ENCODE measurements at places on chromosomes 3 and 15.

- DNase-seq = no peak
Measured at GRCh38 chr3:139518306-139518705, 21.2 kb downstream of the RBP1 start.

GRCh38 chr3:193897288-193897687, 238.7 kb upstream of the HES1 start:
- DNase-seq = peak; percentile 22

GRCh38 chr15:31523655-31524049, 197.0 kb downstream of the KLF13 start:
- DNase-seq = no peak

DNA sequence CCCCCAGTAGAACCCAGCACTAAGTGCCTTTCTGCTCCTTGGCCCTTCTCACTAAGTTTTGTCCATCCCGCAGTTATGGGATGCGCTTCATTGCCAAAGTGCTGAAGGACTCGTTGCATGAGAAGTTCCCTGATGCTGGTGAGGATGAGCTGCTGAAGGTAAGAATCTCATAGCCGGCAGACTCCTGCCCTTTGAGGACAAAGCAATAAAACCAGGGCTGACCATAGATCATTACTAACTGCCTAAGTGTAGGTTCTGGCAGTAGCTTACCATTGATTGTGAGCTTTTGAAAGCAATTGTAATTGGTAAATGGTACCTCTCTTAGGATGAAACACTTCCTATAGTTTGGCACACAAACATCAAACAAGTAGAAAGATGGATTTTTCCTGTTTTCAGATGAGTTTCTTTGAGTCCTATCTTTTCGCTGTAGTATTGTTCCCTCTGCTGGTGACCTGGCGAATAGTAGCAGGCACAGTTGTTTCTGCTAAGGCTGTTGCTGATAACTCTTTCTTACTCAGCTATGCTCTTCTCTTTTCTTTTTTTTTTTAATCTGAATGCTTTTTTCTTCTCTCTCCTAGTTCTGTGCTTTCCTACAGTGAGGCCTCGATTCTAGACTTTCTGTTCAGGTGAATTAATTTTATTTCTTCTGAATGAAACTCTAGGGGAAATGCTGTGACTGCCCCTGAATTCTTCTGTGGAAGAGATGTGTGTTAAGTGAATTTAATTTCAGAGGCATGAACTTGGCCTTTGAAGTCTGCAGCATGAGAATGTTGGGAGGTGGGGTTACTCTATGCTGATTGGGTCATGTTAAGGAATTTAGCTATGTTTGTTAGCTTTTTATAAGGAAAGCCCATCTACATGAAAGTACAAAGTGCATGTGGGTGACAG, 47.4 kb upstream of the CRTC3 start:
- peak; percentile 66 for DNase-seq

DNA sequence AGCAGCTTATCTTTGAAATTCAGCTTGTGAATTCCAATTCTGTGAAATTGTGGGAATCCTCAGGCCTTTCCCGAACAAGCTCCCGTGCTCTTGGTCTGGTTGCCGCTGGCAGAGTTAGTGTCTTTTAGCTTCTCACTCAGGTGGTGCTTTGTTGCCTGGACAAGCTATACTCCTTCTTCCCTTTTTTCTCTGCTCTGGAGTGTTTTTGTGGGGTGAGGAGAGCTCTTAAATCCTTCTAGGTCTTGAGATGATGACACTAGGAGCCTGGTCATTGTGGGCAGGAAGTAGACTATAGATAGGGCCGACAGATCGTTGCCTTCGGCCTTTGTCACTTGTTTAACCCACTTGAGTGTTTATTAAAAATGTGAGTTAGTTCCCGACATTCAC, 93.8 kb downstream of the SLCO3A1 start:
- DNase-seq = no peak

DNA sequence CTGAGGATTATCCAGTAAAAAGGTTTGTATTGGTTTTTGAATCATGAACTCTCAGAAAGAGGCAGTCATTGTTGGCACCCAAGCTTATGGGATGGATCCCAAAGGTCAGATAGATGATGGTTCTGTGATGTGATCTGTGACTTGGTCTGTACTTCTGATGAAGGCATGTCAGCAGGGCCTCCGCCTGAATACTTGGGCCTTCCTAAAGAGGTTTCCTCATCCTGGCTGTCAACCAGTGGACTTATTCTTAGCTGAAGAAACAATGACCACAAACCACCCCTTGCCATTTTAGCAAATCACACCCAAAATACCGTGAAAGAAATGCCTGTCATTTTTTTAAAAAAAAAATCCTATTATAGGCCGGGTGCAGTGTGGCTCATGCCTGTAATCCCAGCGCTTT, 48.2 kb upstream of the SLC9A9 start:
- DNase-seq = no peak

GRCh38 chr3:55246033-55246432, 241.1 kb downstream of the WNT5A start:
- peak; percentile 73 for DNase-seq

- peak; percentile 26 for DNase-seq
Measured at GRCh38 chr3:13582366-13583250, 33.7 kb downstream of the FBLN2 start.

GRCh38 chr15:88918738-88919137, 5.6 kb upstream of the MFGE8 start:
- DNase-seq = peak; percentile 100

GRCh38 chr3:57069503-57069902, 9.0 kb downstream of the SPATA12 start:
- no peak for DNase-seq

DNA sequence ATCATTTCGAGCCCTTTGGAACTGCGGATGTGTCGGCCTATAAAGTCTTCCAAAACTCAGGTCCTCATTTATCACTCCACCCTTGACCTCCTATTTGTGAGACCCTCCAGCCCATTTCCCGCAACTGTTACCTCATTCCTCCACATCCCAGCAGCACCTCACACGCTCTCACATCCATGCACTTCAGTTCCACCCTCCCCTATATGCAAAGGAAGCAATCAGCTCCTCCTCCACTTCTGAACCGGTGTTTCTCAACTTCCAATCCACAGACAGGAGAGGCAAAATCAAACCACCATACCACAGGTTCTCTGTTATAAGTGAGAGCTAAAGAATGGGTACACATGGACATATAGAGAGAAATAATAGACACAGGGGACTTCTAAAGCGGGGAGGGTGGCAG, 36.7 kb upstream of the MECOM start:
- DNase-seq = no peak

DNA sequence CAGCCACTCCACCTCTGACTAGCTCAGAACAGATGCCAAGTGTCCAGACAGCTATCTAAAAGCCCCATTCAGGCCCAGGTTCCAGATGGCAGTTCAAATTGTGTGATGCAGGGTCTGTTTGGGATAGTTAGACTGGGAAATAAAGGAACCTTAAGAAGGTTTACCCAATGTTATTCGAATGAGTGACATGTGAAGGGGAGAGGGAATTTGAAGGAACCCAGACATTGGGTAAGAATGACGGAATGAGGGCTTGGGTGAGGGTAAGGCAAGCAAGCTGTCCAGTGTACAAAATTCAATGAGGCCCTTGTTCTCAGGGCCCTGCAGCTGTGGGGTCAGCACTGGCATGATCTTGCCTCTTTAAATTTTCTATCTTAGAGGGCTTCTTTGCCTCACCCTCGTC, 34.1 kb downstream of the ATP13A5 start:
- no peak for DNase-seq

GRCh38 chr3:175240921-175241320, 381.8 kb downstream of the NAALADL2 start:
- DNase-seq = no peak

DNA sequence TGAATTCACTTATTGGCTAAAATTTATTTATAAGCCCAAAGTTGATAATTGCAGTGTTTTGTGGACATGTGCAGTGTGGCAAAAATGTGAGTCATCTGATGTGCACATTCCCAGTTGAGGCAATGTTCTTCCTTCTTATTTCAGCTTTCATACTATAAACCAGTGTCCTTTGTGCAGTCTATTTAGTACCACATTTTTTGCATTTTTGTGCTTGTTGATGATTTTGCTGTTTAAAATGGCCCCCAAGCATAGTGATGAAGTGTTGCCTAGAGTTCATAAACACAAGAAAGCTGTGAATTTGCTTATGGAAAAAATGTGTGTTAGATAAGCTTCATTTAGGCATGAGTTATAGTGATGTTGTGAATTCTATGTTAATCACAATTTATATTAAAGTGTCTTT, 19.4 kb upstream of the IL20RB start:
- DNase-seq = peak; percentile 62

DNA sequence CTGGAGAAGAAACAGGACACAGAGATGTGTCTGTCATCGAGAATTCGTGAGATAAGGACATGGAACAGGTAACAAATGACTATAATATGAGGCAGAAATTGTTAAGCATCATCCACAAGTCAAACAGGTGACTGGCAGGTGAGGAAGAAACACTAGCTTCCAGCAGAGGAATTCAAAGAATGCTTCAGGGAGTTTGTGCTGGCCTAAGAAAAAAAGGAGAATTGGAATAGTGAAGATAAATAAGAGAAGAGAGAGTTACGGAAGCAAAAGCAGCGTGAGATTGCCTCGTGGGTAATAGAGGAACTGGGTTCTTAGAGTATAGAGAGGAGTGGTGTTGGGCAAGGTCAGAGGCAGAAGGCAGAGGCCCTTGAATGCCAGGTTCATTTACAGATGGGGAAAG, 22.9 kb upstream of the FGF12 start:
- DNase-seq = no peak

DNA sequence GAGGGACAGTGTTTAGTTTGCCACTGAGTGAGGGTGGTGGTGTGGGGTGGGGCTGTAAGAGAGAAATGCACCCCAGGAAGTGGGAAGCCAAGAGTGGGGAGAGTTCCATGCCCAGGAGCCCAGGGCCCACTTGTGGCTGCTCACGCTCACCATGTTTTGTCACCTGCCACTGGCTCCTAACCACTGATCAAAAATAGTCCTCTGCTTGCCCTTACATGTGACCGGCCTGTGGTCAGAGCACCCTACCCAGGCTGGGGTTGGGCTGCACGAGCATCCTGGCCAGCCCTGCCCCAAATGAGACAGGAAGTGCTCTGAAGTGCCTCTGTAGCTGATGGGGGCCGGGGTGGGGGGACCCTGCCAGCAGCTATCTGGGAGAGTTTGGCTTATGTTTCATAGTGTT, 216.3 kb downstream of the RPLP1 start:
- no peak for DNase-seq

DNA sequence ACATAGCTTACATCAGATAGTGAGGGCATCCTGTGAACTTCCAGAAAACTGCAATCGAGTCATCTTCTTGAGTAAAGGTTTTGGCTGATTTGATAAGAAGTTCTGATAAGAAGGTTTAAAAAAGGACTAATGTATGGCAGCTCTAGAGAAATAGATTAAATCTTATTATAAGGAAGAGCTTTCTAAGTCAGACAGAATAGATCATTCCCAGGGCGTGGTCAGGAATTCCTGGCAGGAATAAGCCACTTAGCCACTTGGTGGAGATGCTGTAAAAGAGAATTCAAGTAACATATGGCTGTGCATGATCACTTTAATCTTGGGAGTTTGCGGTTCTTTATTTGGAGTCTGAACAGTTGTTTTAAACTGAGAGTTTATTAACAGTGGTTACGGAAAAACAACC, 17.4 kb downstream of the PGBD4 start:
- peak; percentile 77 for DNase-seq

- DNase-seq = no peak
Measured at GRCh38 chr3:12799525-12800440, 3.3 kb downstream of the CAND2 start.

DNA sequence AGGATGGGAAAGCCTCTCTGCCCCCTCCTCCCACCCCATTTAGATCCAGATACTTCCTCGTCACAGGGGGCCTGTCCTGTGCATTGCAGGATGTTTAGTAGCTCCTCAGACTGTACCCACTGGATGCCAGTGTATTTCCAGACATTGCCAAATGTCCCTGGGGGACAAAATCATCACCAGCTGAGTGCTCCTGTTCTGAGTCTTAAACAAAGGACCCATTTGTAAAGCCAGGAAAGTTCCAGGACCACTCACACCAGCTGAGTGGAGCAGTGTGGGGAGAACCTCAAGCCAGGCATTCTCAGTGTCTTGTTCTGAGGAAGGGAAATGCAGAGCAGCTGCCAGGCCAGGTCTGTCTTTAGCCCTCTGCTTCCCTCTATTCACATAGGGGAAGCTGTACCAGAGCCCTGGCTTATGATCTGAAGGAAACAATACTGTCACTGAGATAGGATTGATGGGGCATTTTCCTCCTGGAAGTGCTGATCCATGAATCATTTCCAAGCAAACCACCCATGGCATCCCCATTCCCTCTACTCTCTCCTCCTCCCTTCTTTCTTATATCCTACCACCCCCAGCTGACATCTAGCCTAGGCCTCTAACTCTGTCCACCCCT, 67.4 kb upstream of the MEX3B start:
- no peak for DNase-seq

GRCh38 chr3:72266016-72266370, 481.0 kb upstream of the PROK2 start:
- DNase-seq = peak; percentile 43

GRCh38 chr3:13556207-13556606, 7.3 kb downstream of the FBLN2 start:
- DNase-seq = peak; percentile 81

DNA sequence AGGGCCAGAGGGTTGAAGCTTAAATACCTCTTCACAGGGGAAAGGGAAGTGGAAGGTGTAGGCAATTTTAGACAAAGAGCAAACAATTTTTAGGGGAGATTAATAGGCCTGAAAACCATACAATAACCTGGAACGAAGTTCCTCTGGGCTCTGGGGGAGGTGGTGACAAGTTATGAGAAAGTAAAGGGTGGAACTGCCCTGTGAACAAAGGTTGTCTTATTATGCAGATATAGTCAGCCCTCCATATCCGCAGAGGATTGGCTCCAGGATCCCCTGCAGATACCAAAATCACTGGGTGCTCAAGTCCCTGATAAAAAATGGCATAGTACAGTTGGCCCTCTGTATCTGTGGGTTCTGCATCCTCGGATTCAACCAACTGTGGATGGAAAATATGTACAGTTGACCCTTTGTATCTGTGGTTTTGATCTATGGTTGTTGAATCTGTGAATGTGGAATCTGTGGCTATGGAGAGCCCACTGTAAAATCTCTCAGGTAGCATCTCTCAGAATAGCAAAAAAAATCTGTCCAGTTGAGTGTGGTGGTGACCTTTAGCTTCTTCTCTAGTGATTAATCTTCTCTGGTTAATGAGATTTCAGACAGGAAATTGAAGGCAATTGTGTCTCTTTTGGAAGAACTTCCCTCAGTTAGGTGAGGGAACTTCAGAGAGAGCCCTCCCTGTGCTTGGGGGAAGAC, 40.2 kb downstream of the CLEC3B start:
- no peak for DNase-seq

- peak; percentile 82 for DNase-seq
Measured at GRCh38 chr3:134462331-134462941, 23.3 kb downstream of the ANAPC13 start.

- no peak for DNase-seq
Measured at GRCh38 chr15:60128710-60129109, 124.6 kb downstream of the FOXB1 start.

GRCh38 chr3:130705501-130705900, 41.1 kb downstream of the PIK3R4 start:
- no peak for DNase-seq

All from fibroblast of villous mesenchyme (primary cell).